Renal pelvis (tissue), 12 donors: ENCODE measurements at places on chromosomes 5 and 9. TPM values are rescaled to one million over a fixed set of nuclear protein-coding genes. Genes with fewer than 3 reads are reported as not detected.

DNA sequence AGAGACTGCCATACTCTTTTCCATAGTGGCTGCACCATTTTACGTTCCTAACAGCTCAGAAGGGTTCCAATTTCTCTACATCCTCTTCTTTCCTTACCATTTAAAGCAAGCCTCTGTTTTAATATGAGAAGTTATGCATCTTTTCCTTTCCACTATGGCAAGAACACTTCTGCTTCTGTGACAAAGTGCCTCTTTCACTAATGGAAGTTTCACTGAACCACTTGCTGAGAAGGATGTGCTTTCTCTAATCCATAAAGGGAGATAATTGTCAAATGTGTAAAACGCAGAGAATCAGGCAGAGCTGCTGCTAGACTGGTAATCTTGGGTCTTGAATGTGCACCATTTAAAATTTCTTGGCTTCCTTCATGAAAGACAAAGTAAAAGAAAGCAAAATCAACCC is 131.6 kb downstream of the PJA2 start:
- no peak for DNase-seq

DNA sequence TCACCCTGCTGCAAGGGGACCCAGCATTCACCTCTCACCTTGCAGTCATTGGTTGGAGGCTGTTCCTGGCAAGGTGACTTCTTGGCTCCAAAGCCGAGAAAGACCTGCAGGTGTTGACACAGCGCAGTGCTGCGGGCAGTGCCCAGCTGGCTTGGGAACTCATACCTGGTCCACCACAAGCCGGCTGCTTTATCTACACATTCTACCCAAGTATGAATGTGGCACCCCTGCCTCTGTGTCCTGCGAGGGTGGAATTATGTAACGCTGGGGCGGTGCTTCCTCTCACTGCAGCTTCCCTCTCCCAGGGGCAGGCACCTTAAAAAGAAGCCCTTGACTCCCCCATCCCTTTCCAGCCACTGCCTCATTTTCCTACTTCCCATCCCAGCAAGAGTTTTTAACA is 2.5 kb upstream of the ZMYND19 start:
- no peak for DNase-seq

DNA sequence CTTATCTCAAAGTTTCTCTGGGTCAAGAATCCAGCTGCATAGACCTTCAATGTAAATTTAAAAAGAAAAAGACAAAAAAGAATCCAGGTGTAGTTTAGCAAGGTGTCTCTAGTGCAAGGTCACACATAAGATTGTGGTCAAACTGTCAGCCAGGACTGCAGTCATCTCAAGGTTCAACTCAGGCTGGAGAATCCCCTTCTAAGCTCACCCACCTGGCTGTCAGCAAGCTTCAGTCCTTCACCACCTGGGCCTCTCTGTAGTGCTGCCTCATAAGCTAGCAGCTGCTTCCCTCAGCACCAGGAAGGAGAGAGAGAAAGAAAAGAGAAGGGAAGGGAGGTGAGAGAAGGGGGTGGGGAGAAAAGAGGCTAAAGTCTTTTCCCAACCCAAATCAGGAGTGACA is 146.7 kb downstream of the ACTL7B start:
- no peak for DNase-seq

The BNC2 gene
- 10.5 TPM for polyA plus RNA-seq

The TAS2R1 gene
- not detected for polyA plus RNA-seq
